ENCODE measurements at places on chromosomes 1 and 21.

DNA sequence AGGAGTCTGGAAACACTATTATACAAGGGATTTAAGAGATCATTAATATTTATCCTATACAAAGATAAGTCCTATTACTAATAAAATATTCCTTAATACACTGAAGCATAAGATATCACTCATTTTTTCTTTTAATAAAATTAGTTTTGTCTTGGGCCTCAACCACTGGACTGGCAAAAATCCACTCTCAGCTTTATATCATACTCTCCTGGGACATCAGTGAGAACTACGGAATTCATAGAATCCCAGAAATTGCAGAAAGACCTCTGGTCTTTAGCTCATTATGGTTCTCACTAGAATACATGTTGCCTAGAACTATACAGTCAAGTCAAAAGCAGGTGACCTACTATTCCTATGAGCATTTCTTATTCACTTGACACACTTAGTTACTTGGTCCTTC lies 285.0 kb downstream of the LRRC40 start:
- DNase-seq: no peak

DNA sequence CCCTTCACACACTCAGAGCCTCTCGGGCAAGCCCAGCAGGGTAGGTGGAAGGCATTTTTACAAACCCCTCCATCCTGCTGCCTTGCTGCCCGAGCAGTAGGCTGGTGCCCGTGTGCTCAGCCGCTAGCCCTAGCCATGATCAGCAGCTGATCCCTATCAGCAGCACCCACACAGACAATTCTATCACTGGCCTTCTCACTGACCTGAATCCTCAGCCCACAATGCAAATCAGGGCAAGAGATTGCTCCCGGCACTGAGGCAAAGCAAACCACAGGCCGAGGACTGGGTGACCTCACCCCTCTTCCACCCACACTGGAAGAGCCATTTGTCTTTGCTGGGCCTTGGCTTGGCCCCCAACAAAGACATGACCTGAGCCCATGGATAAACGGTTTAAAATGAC lies 895 bp upstream of the PDZK1 start:
- DNase-seq: no peak

DNA sequence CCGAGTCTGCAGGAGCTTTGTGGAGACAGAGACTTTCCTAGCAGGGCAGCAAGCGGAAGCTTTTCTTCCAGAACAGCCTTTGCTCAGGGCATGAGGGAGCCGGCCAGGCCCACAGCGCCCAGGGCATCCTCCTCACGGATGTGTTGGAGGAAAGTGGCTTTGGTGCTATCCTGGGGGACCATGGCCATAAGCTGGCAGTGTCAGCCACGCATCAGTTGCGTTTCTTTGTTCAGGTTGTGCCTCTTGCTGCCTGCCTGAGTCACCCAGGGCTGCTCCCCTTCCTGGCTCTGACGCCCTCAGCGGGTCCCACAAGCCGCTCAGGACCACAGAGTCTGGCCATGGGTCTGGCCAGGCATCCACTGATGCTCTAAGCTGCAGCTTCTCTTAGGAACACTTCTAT lies 39.6 kb upstream of the PRSS38 start:
- no peak for DNase-seq

GRCh38 chr1:226995365-226996332 lies 55.6 kb downstream of the COQ8A start:
- no peak for DNase-seq

DNA sequence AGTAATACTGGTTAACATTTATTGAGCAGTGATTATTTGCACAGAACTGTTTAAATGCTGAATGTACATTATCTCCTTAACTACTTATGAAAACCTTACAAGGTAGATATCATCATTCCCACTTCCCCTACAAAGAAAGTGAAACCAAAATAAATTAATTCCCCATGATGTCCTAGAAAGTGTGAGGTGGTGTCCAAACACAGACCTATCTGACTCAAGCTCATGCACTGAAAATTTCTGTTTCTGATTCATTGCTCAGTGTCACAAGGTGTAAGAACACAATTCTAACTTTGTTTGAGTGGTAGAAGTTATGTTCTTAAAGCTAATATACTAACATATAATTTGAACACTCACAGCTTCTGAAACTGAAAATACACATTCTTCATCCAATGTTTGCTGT lies 178.7 kb downstream of the MRPL39 start:
- DNase-seq: no peak

- no peak for DNase-seq
Measured at GRCh38 chr1:217134857-217135568, 411.8 kb upstream of the ESRRG start.

GRCh38 chr1:148166558-148167492 lies 14.7 kb upstream of the NBPF11 start:
- no peak for DNase-seq

GRCh38 chr1:118326960-118327629 lies 142.1 kb upstream of the SPAG17 start:
- DNase-seq: no peak

DNA sequence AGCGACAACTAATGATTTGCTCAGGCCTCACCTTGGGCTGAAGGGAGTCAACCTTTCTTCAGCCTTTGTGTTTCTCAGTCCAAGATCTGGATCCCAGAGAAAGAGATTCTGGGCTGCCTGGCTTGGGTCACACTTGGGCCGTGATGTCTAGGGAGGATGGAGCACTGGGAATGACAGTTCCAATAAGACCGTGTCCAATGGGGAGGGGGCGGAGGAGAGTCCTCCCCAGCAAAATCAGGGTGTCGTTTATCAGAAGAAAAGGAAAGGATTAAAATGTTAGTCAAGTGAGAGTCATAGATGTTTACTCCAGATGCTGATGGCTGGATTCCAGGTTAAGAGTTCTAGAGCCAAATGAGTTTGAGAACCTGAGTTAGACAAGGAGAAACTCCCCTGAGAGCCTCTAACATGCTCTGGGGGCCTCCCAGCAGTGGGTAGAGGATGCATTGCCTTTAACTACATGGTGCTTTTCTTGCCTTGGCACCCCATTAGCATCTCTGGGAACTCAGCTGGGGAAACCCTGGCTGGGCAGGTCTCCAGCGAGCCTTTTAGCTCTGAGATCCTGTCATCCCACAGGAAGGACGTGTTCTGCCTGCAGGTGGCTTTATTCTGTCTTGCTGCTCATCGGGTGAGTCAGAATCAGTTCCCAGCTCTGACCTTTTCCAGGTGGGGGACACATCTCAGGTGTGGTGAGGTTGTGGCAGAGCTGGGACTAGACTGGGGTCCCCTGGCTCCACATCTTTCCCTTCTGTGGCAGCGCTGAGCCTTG lies 22.2 kb downstream of the NIPAL3 start:
- DNase-seq: no peak

- DNase-seq: no peak
Measured at GRCh38 chr1:243346016-243346415, 90.2 kb downstream of the SDCCAG8 start.

DNA sequence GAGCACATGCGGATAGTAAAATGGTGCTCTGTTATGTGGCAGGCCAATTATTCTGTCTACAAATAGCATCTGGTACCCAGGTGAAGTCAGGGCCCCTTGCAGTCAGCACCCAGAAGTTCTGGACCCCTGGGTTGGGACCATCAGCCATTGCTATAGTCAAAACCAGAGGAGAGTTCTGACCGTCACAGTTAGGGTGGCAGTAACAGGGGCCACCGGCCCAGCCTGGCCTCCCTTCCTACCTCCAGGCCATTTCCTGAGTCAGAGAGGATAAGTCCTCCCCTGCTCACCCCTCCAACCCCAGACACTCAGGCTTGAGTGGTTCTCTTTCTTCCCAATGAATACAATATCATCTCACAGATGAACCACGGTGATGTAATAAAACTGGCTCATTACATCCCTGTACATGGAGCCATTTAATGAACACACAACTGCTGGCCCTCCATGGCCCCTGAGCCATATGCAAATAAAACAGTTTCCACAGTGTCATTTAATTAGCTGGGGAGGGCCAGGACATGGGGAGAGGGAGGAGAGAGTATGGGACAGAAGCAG lies 673.6 kb downstream of the MATN1 start:
- DNase-seq: no peak

GRCh38 chr1:247347477-247348222 lies 16.0 kb upstream of the ZNF496 start:
- DNase-seq: no peak

- DNase-seq: no peak
Measured at GRCh38 chr1:183580281-183580682, 10.0 kb downstream of the NCF2 start.

DNA sequence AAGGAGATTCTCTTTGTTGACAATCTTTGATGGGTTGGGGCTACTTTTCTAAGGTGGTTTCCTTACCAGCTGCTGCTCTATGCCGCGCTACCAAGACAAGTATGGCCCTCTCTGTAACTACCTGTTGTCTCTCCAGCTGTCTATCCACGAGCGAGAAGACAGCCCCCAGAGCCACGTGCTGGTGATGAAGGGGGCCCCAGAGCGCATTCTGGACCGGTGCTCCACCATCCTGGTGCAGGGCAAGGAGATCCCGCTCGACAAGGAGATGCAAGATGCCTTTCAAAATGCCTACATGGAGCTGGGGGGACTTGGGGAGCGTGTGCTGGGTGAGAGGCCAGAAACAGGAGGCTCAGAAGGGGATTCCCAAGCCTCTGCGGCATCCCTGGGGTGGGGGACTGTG lies 14.4 kb downstream of the ATP1A2 start:
- no peak for DNase-seq

GRCh38 chr1:52549267-52549666 lies 3.6 kb downstream of the TUT4 start:
- DNase-seq: no peak

- no peak for DNase-seq
Measured at GRCh38 chr1:227192163-227192562, 126.1 kb downstream of the CDC42BPA start.

GRCh38 chr1:245036102-245036501 lies 118.7 kb upstream of the KIF26B start:
- no peak for DNase-seq

GRCh38 chr21:36678538-36678937 lies 20.4 kb upstream of the SIM2 start:
- DNase-seq: no peak

DNA sequence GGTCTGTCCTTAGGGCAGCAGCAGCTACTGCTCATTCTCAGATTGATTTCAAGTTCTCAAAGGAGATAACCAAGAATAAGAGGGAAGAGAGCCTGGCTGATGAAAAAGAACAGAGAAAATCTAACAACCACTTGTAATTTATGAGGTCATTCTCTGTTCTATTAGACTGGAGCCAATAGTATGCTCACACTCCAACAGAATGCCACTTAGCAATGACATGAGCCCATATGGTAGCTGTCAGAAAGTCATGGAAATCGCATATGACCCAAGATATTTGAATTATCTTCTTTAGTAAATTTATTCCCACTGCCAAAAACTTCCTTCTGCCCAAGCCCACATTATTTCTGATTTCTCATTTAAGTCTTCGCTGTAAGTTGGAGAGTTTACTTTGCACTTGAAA lies 53.7 kb upstream of the PLA2G4A start:
- DNase-seq: no peak

DNA sequence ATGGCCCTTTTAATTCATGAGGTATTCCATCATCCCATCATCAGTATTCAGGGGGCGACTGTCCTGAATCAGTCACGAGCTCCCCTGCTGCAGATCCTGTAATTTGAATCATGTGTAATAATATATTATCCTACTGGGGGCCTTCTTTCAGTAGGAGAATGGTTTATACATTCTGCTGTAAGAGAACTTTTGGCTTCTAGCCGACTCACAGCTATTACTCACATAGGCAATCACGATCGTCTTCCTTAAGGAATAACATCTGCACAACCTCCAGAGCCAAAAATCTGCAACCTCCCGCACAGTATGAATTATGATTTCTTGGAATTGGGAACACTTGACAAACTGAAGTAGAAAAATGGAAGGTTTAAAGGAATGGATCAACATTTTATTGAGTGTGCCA lies 343.0 kb downstream of the USP25 start:
- no peak for DNase-seq

- DNase-seq: no peak
Measured at GRCh38 chr1:178692564-178693327, 32.3 kb upstream of the RALGPS2 start.

- DNase-seq: no peak
Measured at GRCh38 chr1:39431927-39432326, 59.5 kb upstream of the BMP8A start.

DNA sequence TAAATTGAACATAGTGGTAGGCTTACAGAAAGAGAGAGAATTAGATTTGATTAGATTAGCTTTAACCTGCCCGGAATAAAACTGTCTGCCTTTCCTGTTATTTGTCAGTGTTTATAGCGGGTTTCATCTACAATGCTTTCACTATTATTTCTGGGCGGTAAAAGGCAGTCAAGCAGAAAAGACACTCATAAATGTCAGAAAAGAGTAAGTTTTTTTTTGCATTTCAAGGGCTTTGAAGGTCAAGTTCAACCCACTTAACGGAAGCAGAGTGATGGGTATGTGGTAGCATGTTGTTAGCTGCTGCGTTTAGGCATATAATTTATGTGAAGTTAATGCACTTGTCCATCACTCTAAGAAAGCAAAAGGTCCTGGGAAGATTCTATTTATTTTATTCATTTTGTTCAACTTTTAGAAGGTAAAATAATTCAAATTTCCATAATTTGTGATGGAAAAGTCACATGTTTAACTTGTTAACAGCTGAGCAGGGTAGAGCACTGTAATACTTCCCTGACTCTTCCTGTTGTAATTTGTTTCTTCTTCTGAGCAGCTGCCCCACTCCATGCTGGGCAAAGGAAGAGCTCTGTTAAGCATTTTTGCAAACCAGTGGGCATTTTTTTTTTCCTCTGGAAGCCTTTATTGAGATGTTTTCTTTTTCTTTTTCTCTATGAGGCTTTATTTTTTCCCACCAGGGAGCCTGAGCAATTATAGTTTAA lies 220.1 kb downstream of the ST6GALNAC3 start:
- peak; percentile 28 for DNase-seq

GRCh38 chr1:178739285-178740045 lies 14.4 kb downstream of the RALGPS2 start:
- DNase-seq: no peak

- DNase-seq: no peak
Measured at GRCh38 chr1:234047123-234047522, 142.6 kb downstream of the SLC35F3 start.

- no peak for DNase-seq
Measured at GRCh38 chr1:227257964-227258363, 60.3 kb downstream of the CDC42BPA start.

DNA sequence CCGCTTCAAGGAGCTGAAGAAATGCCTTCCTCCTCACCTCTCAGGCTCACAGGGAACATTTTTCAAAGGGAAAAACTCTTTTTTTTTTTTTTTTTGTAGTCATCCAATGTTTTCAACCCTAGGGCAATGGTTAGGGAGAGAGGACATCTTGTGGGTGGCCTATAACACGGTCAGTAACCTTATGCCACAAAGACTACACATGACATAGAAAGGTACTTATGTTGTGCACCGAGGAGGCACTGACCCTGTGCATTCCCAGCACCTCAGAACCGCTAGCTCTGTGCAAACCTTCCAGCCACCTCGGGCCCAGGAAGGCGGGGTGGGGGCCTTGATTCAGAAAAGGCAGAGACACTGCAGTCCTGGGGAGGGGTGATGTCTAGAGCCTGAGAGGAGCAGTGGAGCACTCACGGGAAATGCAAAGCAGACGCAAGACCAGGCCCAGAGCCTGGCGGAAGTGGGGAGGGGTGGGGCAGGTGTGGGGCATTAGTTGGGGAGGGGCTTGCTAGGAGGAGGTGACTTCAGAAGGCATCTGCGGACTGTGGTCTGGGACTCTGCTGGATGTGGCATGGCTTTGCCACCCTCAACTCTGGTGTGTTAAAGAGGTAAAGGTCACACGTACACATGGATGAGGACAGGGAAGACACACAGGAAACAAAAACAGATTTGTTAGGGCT lies 68.6 kb downstream of the MDM4 start:
- DNase-seq: peak; percentile 20

- DNase-seq: no peak
Measured at GRCh38 chr1:3570066-3570986, 41.0 kb downstream of the MEGF6 start.

All from central memory CD4-positive, alpha-beta T cell (primary cell).